ENCODE measurements at places on chromosomes 7 and 10.
A peak's percentile ranks its signal among the peaks of the same experiment; 100 is the strongest.

- DNase-seq: no peak
Measured at GRCh38 chr7:6116211-6116610, 85.0 kb downstream of the ANKRD61 start.

DNA sequence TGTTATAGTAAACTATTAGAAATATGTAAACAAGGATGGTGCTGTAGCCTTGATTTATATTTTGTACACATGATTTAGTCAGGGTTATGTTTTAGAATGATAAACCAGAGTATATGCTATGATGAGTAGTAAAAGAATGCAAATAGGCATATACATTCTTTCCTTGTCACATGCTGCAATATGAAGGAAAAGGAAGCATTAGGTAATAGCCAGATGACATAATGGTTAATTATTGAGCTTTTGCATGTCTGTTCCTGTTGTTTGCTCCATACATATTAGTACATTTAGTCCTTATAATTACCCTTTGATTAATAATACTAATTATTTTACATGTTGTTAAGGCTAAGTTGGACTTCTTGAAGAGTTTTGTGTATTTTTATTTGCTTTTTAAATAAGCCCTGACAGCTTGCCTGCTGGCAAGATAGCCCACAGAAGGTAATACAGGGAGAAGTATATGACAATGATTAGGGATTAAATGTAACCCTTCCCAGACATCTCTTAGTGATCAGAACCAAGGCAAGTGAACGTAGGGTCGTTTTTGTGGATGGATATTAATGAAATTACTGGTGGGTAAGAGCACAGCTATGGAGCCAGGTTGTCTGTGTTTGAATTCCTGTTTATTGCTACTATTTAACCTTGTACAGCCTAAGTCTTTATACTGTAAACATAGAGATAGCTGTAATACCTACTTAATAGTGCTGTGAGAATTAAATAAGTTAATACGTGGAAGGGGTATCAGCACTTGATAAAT, 68.4 kb downstream of the PHTF2 start:
- DNase-seq: no peak

- DNase-seq: no peak
Measured at GRCh38 chr7:7478569-7478968, 57.1 kb downstream of the COL28A1 start.

DNA sequence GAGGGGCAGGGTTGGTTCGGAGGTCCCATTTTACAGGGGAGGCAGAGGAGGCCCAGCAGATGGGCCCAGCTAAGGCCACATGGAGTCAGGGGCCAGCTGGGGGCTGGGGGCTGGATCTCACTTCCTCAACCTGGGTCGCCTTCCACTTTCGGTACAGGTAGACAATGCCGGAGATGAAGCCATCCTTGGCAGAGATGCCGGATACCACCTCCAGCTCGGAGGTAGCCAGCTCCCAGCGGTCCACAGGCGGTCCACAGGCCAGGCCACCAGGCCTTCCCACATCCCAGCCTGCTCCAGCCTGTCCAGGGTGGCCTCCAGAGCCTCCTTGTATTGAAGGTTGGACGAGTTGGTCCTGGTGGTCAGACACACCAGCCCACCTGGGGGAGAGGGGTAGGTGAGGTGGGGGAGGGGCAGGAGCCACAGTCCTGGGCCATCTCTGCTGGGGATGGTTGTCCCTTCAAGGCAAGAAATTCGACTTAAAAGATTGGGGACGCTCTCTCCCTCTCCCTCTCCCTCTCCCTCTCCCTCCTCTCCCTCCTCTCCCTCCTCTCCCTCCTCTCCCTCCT, 3.9 kb downstream of the CLDN4 start:
- no peak for DNase-seq

GRCh38 chr10:121133901-121134300, 282.7 kb downstream of the WDR11 start:
- DNase-seq: no peak

GRCh38 chr7:103765901-103766300, 223.6 kb downstream of the RELN start:
- DNase-seq: no peak

DNA sequence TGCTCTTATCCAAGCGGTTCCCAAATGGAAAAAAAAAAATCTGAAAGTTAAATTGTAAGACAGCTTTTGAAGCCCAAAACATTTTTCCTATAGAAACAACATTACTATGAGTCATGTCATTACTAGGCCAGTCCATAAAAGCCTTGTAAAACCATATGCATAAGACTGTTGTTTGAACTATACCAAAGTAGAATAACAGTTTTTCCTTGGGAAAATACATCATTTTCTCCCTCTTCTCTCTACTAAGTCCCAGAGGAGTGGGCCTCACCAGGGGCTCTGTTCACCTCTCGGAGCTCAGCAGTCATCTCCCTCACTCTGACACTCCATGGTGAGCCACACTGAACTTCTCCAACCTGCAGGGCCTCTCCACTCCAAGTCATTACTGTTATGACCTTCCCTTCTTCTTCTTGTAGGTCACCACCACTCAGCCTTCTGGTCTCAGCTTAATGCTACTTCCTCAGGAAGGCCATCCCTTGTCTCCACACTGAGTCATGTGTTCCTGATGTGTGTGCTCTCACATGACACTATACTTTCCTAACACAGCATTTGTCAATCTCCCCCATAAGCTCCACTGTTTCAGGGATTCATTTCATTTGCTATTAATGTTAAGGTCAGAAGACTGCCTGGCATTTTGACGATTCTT, 32.5 kb downstream of the ZNF438 start:
- peak; percentile 43 for DNase-seq

GRCh38 chr7:133167300-133167699, 85.4 kb upstream of the CHCHD3 start:
- DNase-seq: no peak

GRCh38 chr7:157400171-157400860, 63.5 kb downstream of the DNAJB6 start:
- DNase-seq: no peak

GRCh38 chr10:59322131-59322530, 40.2 kb downstream of the FAM13C start:
- DNase-seq: no peak

DNA sequence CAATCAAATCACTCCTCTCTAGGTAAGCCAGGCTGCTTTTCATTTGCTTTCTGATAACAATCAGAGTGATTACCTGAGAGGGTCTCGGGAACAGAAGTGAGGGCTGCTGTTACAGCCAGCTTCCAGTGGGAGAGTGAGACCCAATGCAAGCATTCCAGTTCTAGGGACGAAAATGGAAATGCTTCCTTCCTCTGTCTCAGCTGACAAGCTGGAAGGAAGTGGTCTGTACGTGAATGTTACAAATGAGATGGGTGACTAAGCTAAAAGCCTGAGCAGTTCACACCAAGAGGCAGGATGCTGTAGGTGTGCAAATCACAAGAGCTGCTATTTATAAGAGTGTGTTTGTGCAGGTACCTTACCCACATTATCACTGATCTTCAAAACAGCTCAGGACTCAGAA, 772.4 kb downstream of the GRID1 start:
- no peak for DNase-seq

DNA sequence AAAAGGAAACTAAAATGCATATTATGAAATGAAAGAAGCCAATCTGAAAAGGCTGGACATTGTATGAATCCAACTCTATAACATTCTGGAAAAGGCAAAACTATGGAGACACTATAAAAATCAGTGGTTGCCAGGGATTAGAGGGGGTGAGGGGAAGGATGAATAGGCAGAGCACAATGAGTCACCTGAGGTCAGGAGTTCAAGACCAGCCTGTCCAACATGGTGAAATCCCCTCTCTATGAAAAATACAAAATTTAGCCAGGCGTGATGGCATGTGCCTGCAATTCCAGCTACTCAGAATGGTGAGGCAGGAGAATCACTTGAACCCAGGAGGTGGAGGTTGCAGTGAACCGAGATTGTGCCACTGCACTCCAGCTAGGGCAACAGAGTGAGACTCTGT, 324.8 kb upstream of the PHYHIPL start:
- no peak for DNase-seq

DNA sequence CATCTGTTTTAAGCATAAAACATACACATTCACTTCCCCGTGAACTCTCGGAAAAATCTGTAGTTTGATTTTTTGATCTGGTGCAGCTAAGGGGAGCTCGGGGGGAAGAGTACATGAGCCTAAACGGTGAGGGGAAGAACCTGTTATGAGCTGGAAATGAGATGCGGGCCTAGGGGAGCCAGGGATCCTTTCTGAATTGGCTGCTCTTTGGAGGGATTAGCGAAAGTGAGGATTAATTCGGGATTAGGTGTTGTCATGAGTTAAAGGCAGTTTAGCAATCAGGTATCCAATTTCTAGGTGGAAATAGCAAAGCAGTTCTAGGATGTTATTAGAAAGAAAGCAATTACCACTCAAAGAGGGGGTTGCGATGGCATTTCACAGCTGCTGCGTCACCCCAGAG, 51.1 kb upstream of the ADARB2 start:
- DNase-seq: no peak

GRCh38 chr7:95132500-95132899, 191.8 kb downstream of the PON1 start:
- no peak for DNase-seq

- DNase-seq: no peak
Measured at GRCh38 chr10:5751601-5752253, 61.5 kb downstream of the GDI2 start.

GRCh38 chr7:70770154-70770553, 361.8 kb upstream of the GALNT17 start:
- DNase-seq: no peak

DNA sequence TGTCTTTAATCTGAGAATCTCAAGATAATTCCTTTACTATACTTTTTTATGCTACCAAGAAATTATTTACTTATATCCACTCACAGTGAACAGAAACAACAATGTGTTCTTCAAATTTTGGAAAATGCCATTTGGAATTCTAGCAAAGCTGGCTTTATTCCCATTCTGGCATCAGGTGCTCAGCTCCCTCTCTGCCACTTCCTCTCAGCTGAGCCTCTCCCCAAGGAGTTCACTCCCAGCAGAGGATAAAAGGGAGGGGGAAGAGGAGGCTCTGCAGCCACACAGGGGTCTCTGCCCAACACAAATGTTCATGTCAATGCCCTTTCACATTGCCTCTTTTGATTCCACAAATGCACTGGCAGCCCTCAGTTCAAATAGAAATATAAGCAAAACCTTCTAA, 116.9 kb downstream of the CPEB3 start:
- DNase-seq: no peak

GRCh38 chr7:134558370-134558769, 9.5 kb downstream of the AKR1B15 start:
- no peak for DNase-seq

GRCh38 chr10:86535132-86535882, 13.7 kb upstream of the WAPL start:
- DNase-seq: peak; percentile 65

DNA sequence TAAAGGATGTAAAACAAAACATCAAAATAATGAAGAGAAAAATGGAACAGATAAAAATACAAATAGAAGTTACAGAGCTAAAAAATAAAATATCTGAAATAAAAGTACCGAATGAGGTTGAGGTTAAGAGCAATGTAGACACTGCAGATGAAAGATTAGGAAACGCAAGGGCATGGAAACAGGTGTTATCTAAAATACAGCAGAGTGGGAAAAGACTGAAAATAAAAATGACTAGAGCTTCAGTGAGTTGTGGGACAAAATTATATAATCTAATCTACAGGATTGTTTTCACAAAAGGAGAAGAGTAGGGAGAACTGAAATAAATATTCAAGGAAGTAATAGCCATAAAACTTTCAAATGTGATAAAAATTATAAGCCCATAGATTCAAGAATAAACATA, 123.8 kb downstream of the PTEN start:
- DNase-seq: no peak

DNA sequence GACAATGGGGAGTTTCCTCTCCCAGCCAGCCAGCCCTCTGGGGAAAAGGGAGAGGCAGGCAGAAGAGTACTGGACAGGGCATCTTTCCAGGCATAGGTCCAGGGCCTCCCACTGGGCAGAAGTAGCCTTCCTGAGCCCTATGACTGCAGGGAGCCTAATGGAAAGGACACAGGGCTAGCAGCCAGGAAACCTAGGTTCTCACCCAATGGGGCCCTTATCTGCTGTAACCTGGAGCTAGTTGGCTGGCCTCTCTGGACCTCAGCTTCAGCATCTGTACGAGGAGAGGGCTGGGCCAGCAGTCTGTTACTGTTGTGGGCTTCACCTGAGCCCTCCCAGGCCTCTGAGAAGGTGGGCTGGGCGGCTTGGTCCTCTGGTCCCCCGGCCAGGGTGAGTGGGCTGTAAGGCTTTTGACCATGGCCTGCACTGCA, 22.4 kb downstream of the LDB3 start:
- DNase-seq: no peak

DNA sequence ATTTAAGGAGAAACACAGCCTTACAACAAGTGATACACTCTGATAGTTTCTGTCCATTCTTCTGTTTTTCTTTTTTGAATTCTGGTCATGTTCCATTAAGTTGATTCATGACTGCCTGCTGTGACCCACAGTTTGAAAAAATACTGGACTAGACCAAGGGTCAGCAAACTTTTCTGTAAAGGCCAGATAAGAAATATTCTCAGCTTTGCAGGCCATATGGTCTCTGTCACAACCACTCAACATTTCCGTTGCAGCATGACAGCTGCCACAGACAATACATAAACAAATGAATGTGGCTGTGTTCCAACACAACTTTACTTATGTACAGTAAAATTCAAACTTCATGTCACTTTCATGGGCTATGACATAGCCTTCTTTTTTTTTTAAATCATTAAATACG, 156.7 kb downstream of the PLXNA4 start:
- no peak for DNase-seq

All from activated CD4-positive, alpha-beta memory T cell treated with anti-CD3 and anti-CD28 coated beads for 36 hours (primary cell).